ENCODE measurements at places on chromosomes 1 and 21.

GRCh38 chr1:15799928-15800835 lies 7.3 kb downstream of the UQCRHL start:
- DNase-seq = no peak

GRCh38 chr1:25712299-25712970 lies 87.6 kb upstream of the SELENON start:
- DNase-seq = no peak

- no peak for DNase-seq
These were observed 1260.6 kb upstream of the ADGRL2 start for GRCh38 chr1:80540149-80540548.

DNA sequence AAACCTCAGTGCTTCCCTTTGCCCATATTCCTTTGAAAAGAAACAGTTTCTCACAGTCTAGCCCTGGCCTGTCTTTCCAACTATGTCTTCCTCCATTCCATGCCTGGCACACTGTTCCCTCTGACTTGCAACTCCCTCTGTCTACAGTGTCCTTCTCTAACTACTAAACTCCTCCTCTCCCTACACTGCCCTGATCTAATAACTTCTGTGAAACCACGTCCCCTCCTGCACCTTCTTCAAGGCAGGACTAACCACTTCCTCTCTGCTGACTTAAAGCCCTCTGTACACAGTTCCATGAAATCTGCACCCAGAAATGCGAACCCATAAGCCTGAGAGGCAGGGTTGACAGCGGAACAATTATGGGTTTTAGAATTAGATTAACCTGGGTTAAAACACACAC lies 62.2 kb upstream of the ATP1B1 start:
- DNase-seq = no peak

DNA sequence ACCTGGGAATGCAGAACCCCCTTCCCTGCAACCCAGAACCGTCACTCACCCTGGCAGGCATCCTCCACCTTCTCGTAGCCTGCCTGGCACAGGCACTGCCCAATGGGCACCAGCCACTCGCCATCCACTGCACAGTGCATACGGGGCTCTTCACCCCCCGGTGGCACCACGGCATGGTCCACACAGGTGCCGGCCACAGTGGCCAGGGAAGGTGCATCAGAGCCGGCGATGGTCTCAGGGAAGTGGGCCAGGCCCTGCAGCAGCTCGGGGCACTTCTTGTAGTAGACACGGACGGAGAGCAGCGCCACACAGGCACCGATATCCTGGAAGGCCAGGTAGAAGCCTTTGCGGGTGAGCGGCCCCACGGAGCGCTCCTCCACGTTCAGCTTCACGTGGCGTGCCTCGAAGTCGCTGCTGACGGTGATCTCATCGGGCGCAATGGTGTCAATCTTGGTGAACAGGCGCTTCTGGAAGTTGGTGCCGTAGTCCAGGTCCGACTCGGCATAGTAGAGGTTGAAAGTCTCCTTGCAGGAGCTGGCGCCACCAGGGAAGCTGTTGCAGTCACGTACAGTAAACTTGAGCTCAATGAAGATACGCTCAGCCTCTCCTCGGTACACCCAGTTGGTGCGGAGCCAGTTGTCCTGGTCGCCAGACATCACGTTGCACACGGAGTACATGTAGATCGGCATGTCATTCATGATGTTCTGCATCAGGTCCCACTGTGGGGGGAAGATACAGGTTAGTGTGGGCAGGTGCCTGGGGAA lies 7.4 kb downstream of the EPHA2 start:
- DNase-seq = no peak
